ENCODE measurements at places on chromosomes 1 and 21.

- DNase-seq: no peak
These were observed 1.7 kb downstream of the TMEM125 start for GRCh38 chr1:43271186-43272118.

DNA sequence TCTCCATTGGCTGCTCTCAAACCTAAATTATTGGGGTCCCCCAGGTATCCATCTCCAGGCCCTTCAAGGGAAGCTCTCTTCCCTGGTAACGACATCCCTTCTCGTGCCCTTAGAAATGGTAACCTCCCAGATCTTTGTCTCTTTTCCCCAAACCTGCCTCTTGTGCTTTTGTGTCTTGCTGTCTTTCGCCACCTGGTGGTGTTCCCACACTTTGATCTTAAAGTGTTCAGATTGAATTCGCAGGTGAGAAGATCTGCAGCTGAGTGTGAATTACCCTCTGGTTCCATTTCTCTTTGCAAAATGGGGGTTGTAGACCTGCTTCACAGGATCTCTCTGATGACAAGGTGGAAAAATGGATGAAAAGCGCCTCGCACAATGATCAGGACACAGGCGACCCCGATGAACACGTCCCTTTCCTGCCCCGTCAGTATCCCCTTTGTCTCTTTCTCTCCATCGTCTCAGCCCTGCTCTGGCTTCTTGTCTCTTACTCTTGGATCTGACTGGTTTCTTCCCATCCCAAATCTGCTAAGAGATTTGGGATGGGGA is 53.1 kb downstream of the DOP1B start:
- no peak for DNase-seq

DNA sequence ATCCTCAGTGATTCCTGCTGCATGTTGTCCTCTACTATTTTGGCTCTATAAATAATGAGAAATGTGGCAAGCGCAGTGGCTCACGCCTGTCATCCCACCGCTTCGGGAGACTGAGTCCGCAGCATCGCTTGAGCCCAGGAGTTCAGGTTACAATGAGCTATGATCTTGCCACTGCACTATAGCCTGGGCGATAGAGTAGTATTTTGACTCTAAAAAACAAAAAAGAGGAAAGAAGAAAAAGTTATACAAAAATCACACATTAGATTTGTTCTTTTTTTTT is 756 bp upstream of the SLC25A44 start:
- no peak for DNase-seq

- no peak for DNase-seq
These were observed 108.8 kb downstream of the PLXNA2 start for GRCh38 chr1:208135354-208135753.
